ENCODE measurements at places on chromosomes 11 and 22.

DNA sequence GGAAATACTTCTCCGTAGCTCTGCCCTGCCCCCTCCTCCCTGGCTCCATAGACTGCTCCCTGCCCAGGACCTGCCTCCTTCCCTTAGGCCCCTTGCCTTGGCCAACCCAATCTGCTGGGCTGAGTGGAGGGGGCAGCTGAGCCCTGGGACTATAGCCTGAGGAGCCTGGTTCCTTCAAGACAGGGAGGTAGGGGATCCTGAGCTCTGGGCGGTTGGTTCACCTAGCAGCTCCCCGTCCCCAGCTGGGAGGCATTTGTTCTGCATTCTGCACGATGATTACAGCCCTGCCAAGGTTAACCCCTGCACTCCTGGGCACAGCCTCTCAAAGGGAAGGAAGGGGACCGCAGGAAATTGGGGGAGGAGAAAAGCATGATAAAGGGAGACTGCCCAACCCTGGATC, 3.6 kb upstream of the CDC42EP1 start:
- no peak for DNase-seq

DNA sequence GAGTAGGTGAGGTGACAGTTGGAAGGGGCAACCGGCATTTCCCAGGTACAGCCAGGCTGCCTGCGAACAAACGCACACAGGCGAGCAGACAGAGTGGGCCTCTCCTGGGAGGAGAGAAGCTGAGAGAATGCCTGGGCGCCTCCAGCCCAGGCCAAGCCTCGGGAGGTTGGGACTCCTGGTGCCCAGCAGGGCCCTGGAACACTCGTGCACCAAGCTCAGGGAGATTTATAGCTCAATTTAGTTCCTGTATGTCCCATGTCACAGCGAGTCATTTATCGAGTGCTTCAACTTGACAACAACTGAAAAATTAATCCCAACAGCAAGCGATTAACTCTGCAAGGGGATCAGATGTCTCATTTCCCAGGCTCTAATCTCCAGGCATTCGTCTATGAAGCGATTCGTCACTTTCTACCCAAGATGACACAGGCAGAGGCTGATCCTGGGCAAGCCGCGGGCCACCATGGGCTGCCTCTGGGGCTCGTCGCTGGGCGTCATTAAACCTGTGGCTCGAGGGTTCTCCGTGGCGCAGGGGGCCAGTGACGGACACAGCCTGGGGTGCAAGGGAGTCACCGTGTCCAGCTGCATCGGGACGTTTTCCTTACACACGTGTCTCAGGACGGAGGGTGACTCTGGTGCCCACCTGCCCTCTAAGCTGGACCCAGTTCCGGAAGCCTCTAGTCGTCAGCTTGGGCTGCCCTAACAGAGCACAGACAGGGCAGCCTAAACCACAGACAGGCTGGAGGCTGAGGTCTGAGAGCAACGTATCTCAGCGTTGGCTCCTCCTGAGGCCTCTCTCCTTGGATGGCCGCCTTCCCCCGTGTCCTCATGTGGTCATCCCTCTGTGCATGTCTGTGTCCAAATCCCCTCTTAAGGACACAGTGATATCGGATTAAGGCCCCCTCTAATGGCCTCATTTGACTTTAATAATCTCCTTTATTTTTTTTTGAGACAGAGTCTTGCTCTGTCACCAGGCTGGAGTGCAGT, 154.1 kb downstream of the CTTN start:
- no peak for DNase-seq

DNA sequence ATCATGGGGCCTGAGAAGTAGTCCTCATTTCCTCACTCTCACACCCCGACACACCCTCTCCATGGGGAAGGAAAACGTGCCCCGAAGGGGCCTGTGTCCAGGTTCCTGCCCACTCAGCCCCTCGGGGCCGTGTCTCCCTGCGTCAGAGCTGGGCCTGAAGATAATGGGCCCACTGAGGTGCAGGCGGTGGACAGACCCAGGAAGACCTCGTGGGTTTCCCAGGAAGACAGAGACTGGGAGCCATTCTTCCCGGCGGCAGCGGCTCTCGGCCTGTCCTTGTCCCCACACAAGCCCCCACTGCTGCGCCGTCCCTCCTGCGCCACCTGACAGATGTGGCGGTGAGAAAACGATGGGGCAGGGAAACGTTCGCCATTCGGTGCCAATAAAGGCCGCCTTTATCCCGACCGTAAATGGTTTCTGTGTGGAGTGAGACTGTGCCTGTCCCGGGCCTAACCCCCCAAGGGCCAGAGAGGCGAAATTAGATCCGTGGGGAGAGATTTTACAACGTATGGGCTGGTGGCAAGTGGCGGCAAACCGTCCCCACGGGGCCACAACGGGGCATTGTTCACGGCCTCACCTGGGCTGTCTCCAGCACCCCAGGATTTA, 89.0 kb downstream of the CDKN1C start:
- DNase-seq, result no peak

DNA sequence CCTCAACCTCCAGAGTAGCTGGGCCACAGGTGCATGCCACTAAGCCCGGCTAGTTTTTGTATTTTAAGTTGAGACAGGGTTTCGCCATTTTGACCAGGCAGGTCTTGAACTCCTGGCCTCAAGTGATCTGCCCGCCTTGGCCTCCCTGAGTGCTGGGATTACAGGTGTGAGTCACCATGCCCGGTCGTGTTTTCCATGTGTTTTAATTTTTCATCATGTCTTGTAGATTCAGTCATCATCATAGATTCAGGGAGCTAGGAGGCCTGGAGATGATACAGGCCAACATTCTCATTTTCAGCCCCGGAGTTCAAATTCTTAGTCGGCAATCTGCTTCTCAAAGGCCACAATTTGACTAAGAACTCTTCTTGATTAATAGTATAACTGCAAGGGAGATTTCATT, 73.5 kb upstream of the GRAMD1B start:
- no peak for DNase-seq

DNA sequence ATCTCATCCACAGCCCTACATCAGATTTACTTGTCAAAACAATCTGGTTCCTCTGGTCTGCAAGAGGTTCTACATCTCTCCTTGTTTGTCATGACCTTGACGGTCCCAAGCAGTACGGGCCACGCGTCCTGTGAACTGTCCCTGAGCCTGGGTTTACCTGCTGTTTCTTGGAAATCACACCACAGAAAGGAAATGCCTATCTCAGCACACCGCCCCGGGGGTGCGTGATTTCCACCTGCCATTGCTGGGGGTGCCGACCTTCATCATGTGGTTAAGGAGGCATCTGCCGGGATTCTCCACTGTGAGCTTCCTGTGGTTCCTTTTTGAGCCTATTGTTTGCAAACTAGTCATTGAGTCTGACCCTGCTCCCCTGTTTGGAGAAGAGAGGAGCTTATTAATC, 1363.4 kb downstream of the BRD1 start:
- no peak for DNase-seq

DNA sequence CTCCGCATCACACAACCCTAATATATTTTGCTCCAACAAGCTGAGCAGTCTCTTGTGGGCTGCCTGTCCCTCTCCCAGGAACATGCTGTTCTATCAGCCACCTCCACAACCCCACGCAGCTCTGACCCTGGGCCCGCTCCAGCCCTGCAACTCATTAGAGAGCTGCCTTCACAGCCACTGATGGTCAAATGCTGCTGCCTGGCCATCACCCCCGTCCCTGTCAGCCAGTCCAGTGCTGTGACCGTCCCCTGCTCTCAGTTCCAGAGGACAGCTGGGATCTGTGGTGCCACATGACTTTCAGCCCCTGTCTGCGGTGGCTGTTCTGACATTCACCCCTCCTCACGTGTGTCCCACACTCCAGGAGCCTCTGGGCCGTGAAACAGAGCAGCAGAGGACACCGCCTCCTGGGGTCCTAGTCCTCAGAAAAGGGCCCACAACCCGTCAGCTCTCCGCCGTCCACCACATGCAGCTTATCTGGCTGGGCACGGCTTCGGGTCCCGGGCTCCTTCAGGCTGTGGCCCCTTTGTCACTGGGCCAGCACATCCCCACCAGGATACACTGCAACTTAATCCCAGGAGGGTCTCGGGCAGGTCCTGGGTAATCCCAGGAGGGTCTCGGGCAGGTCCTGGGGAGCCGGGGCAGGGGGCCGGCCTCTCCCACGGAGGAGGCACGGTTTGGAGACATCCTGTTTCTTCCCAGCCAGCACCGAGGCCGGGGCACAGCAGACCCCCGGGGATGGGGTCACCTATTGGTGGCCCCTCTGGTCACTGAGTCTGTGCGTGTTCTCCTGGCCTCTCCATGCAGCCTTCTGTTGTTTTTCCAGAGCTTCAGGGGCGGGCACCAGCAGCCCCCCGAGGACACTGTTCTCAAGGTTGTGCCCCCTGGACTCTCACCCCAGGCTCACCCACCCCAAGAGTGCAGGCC, 15.1 kb downstream of the CRELD2 start:
- no peak for DNase-seq

GRCh38 chr22:35342390-35342789, 38.5 kb upstream of the HMOX1 start:
- no peak for DNase-seq

DNA sequence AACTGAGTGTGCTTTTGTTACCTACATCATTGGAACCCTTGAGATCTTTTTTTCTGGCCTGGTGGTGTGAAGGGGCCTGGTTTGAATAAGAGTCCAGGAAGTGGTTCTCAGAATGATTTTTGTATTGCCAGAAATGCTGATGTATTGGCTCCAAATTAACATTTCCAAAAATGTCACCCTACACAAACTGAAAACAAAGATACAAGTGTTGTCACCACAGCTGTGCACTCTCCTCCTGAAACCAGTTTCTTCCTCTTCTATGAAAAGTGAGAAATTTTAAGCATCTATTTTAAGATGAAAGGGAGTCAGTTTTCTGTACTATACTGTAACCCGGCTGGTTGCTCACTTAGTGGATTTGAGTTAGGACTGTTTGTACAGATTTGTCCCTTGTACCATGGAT, 218.8 kb downstream of the PGR start:
- no peak for DNase-seq

DNA sequence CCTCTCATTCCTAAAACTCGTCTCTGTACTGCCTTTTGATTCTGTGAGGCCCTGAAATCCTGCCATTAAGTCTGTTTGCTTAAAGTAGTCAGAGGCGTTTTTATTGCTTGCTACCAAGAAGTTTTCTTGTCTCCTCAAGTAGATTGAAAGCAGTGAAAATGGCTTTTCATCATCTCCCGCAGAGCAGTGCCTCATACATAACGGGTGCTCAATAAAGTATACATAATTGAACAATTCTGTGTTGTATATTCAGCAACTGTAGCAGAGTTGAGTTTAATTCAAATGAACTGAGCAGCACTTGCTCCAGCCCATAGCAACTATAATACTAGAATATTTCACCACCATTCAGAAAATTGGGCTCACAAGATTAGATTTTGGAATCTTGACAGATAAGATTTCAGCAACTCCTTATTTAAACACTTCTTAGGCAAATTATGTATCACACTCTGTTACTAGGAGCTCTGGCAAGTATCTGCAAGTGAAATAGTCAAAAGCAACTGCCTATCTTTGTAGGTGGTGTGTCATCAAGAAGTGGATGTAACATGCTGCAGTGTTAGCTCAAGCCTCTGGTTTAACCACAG, 20.0 kb downstream of the FIBIN start:
- no peak for DNase-seq

- no peak for DNase-seq
These were observed 3.4 kb downstream of the DGCR6 start for GRCh38 chr22:18909556-18909955.

- DNase-seq, result no peak
These were observed 34.8 kb upstream of the DLAT start for GRCh38 chr11:111990381-111990780.

- DNase-seq, result no peak
These were observed 30.6 kb downstream of the NNMT start for GRCh38 chr11:114326776-114327175.

DNA sequence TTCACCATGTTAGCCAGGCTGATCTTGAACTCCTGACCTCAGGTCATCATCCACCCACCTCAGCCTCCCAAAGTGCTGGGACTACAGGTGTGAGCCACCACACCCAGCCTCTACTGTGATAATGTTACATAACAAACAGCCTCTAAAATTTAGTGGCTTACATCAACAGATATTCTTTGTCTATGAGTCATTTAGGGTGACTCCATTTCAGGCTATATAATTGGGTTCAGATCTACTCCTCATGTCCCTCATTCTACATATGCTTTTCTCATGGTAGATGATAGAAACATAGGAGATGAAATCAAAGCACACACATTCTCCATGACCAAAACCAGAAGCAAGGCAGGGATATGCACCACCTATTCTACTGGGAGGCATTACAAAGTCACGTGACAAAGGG, 72.7 kb downstream of the SIK2 start:
- DNase-seq, result no peak

DNA sequence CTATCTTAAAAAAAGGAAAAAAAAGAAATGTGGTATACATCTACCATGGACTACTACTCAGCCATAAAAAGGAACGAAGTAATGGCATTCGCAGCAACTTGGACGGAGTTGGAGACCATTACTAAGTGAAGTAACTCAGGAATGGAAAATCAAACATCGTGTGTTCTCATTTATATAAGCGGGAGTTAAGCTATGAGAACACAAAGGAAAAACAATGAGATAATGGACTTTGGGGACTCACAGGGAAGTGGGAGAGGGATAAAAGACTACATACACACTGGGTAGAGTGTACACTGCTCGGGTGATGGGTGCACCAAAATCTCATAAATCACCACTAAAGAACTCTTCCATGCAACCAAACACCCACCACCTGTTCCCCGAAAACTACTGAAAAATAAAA, 11.8 kb downstream of the RAB6A start:
- no peak for DNase-seq

- DNase-seq, result no peak
These were observed 19.9 kb downstream of the PACSIN2 start for GRCh38 chr22:42994917-42995562.

DNA sequence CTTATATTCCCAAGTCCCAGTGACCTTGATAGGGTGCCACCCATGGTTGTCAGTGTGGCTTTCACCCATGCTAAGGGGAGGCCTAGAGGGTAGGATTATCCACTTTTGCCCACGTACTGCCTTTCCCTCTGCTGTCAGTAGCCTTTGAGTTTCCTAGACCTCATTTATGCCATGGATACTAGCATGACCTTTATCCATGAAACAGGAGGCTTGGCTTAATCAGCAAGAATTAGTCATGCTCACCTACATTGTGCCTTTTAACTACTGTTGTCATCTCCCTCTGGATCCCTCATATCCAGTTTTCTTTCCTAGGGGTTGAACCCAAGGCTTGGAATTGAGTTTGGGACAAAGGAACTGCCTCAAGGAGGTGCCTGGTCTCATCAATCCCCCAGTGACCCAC, 716.7 kb downstream of the NTM start:
- no peak for DNase-seq

DNA sequence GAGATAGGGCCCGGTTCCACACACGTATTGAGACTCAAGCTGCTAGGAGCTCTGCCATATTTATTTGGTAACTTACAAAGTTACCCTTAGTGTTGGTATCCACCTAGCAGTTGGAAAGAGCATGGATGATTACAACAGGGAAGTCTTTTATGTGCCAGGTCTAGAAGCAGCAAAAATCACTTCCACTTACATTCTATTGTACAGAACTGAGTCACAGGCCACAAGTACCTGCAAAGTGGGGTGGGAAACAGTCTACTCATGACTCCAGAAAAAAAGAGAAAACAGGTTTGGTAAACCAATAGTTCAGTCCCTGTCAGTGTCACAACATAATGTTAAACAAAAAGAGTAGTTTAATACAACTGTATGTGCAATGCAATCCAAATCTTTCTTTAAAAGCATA, 279.6 kb upstream of the PITPNB start:
- DNase-seq, result no peak
